ENCODE measurements at places on chromosomes 11 and 22.

- DNase-seq = no peak
Measured at GRCh38 chr22:27213294-27213693, 555.9 kb downstream of the MIAT start.

- DNase-seq = no peak
Measured at GRCh38 chr11:26953770-26954392, 40.0 kb upstream of the FIBIN start.

GRCh38 chr11:126431401-126432064, 76.0 kb downstream of the ST3GAL4 start:
- DNase-seq = no peak

- no peak for DNase-seq
Measured at GRCh38 chr22:31326877-31327276, 19.3 kb downstream of the PATZ1 start.

DNA sequence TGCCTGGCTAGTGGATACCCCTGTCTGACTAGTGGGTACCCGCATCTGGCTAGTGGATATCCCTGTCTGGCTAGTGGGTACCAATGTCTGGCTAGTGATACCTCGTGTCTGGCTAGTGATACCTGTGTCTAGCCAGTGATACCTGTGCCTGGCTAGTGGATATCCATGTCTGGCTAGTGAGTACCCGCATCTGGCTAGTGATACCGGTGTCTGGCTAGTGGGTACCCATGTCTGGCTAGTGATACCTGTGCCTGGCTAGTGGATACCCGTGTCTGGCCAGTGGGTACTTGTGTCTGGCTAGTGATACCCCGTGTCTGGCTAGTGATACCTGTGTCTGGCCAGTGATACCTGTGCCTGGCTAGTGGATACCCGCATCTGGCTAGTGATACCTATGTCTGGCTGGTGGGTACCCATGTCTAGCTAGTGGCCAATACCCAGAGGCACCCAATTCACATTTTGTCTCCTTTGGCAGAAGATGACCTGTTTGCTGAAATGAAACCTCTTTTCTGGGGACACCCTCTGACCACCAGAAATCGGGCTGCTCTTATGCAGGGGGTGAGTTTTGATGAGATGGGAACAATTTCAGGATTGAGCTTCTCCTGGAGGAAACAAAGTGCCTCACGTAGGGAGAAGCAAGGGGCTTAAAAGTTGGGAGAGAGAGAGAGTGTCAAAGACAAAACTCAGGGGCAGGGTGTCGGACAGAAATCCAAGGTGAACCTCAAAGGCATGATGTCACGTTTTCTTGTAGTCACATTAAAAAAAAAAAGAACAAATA, 63.4 kb downstream of the SMIM38 start:
- DNase-seq = no peak

GRCh38 chr22:41263704-41264103, 22.3 kb downstream of the RANGAP1 start:
- DNase-seq = no peak

GRCh38 chr11:78147807-78148206, 8.4 kb upstream of the ALG8 start:
- peak; percentile 79 for DNase-seq

DNA sequence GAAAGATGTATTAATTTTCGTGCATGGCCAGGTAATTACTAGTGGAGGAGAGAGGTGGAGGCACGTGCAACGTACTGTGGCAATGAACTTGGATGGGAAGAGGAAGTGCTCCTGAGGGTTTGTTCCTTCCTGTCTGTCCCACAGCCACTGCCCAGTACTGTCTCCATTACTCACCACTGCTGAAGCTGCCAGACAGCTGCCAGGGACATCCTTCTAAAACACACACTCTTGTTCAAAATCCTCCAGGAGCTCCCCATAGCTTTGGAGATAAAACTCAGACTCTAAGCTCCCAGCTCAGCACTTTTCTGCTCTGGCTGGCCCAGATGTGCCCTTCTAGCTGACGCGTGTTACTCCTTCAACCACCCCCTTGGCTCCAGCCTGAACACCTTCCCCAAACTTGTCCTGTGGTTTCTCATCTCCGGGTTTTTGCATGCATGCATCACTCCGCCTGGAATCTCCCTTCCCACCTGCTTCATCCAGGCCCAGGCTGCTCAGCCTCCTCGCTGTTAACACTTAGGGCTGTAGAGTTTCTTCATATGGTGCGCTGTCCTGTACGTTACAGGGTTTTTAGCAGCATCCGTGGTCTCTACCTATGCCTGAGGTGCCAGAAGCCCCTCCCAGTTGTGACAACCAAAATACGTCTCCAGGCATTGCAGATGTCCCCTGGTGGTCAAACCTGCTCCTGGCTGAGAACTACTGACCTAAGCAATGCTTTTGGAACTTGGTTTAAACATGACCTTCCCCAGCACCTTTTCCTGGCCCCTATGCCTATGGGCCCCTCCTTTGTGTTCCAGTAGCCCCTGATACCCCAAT, 69.5 kb downstream of the C11orf91 start:
- DNase-seq = no peak

DNA sequence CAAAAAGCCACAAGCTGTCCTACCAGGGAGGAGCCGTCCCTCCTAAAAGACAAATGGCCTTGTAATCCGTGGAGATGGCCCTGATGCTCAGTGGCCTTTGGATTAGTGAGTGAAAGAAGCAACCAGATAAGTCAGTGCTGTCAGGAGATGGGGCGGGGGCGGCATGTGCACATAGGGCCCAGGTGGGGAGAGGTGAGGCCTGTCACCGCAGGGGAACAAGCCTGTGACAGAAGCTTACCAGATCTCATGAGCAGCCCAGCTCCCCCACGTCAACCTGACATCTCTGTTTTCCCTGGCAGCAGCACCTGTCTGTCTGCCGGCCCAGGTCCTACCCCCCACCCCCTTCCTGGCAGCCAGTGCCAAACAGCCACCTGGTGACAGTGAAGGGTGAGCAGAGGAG, 162.6 kb downstream of the BUD13 start:
- DNase-seq = peak; percentile 60

DNA sequence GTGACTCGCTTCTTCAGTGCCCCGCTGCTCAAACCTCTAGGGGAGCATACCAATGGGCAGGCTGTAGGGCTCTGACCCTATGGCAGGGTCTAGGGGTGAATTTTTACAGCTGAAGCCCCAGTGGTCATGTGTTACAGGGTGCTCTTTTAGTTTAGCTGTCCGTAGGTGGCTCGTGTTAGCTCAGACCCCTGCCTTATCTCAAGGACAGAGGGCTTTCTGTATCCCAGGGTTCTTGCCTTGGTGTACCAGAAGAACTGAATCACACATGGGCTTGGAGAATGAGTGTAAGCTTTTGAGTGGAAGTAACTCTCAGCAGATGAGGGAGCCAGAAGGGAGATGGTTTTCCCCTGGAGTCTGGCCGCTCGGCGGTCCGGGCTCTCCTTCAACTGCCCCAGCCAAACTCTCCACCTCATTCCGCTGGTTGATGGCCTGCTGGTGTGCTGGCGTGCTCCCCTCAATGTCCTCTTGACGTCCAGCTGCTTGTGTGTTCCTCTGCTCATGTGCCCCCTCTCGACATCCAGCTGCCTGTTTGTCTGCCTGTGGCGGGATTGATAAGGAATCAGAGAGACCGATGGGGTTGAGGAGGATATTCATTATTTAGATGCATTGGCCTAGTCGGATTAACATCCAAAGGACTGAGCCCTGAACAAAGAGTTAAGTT, 37.5 kb downstream of the BIRC2 start:
- DNase-seq = no peak

DNA sequence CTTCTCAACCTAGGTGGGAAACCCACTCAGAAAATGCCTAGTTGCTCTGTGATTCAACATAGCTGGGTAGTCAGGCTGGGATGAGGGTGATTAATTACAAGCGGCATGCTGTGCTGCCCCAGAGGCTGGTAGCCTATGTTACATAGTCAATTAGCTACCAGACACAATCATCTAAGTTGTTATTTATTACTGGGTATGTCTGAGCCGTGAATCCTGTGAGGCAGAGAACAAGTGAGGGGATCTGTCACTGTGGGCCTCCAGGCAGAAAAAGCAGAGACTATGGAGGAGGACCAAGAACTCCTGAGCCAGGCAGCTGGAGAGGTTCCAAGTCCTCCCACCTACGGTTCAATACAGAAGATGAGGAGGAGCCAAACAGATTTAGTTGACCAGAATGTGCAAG, 186.6 kb upstream of the BDNF start:
- DNase-seq = no peak

GRCh38 chr11:118078911-118079411, 2.1 kb downstream of the TMPRSS4 start:
- DNase-seq = peak; percentile 85

DNA sequence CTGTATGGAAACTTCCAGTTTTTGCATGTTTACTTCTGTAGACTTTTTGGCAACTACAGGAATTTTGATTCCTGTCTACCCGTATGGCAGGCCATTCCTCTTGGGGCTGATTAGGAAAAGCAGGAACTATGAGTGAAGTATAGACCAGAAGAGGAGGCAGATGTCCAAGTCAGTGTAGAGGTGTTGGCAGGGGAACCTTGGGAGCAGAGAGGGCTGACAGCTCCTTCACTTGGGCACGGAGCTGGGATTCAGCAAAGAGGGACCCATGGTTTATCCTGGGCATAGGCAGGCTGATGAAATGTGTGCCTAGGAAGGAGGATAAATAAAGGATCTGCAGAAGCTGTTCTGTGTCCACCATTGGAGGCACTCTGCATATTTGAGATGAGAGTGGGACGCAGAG, 33.1 kb downstream of the TREH start:
- no peak for DNase-seq

DNA sequence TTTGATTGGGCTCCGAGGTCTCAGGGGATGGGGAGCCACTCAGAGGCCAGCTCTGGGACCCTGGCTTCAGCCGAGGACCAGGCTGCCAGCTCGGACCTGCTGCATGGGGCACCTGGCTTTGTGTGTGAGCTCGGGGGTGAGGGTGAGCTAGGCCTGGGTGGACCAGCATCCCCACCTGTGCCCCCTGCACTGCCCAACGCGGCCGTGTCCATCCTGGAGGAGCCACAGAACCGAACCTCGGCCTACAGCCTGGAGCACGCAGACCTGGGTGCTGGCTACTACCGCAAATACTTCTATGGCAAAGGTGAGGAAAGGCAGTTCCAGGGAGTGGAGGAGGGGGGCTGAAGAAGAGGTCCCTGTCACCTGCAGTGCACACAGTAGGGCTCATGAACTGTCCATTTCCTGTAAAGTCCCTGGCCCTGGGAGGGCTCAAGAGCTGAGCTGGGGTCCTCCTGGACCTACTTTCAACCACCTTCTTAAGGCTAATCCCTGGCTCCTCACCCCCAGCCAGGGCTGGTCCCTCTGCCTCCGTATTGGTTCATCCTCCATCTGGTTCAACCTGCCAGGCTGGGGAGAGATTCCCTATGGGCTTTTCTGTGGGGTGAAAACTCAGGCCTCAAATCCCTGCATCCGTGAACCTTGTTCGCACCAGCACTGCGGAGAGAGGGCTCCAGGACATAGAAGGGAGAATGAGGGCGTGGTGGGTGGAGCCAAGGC, 3.6 kb downstream of the SIPA1 start:
- no peak for DNase-seq

DNA sequence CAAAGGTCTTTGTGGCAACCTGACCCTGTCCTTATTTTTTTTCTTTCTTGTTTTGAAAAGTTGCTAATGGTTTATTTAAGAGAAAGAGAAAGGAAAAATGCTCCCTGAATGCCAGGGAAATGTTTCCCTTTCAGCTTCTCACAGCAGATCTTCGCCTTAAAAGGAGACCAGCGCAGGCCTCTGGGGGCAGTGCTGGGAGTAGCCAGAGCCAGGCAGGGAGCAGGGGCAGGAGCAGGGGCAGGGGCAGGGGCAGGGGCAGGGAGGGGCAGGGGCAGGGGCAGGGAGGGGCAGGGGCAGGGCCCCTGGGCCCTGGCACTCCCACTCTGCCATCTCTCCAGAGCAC, 5.1 kb downstream of the MOB2 start:
- DNase-seq = no peak

DNA sequence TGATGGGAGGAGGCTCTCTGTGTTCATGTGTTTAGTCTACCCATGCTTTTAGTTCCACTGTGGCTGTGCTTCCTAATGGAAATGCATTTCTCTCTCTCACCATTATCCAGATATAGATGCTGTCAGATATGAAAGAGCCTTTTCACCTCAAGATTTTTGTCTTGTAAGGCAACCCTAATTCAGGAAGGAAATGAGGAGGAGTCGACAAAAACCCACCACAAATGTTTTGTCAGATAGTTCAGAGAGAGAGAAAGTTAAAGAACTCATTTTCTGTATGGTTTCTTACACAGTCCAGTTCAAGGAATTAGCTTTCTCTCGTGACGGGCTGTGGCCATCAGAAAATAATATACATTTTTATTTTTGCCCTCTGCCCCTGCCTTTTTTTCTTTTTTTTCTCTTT, 82.5 kb downstream of the ARL14EP start:
- no peak for DNase-seq

GRCh38 chr11:1237851-1238250, 15.0 kb downstream of the MUC5B start:
- DNase-seq = no peak

DNA sequence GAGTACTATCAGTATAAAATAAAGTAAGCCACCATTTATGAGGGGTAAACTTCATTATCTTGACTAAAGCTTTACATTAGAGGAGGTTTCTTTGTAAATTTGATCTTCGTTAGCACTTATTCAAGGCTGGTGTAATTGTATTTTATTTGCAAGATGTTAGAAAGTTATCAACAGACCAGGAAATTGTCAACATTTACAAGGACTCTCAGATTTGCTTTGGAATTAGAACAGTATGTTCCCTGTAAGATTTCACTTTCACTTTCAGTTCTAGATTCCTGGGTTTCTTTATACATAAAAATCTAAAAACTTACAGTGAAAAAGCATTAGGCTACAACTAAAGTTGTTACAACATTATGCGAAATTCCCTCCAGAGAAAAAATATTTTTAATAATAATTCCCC, 4.6 kb upstream of the BIRC3 start:
- no peak for DNase-seq

- DNase-seq = no peak
Measured at GRCh38 chr11:20041499-20041898, 118.8 kb downstream of the DBX1 start.

- DNase-seq = no peak
Measured at GRCh38 chr11:12449961-12450715, 72.8 kb downstream of the PARVA start.

GRCh38 chr11:47394322-47395222, 13.8 kb upstream of the SLC39A13 start:
- no peak for DNase-seq

- DNase-seq = no peak
Measured at GRCh38 chr22:32882774-32883530, 81.4 kb downstream of the TIMP3 start.

DNA sequence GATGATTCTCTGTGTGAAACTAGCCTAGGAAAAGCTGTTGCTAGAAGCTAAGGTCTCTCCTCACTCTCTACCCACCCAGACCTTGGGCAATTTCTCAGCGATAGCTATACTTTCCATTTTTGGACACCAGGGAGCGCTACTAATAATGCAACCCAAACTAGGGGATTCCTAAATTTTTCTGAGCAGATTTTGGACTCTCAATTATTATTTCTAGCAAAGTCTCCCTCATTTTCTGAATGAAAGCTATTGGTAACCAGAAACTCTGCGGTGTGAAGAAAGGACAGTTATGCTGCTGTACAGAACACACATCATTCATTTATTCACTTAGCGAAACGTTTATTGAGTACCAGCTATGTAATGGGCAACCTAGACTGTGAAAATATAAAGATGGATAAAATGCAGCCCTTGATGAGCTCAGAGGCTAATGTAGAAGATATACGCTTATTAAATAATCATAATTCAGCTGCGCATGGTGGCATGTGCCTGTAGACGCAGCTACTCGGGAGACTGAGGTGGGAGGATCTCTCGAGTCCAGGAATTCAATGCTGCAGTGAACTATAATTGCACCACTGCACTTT, 6.1 kb upstream of the STIM1 start:
- DNase-seq = peak; percentile 9
